ENCODE measurements at places on chromosomes 16 and 17.

DNA sequence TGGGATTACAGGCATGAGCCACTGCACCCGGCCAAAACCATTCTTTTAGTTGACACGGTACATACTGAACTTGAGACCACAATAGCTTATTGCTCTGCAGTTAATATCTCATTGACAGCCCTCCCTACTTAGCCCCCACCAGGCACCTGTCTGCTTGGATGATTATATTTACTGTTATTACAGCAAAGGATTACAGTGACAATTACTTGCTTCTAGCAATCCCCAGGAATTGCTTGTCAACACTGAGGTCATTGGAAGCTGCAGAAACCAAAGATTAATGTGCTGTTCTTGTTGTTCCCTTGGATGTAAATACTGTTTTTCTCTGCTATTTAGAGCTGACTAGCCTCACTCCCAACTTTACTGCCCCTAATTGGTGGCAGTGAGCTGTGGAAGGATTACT, 211.2 kb downstream of the LGALS9B start:
- no peak for DNase-seq

DNA sequence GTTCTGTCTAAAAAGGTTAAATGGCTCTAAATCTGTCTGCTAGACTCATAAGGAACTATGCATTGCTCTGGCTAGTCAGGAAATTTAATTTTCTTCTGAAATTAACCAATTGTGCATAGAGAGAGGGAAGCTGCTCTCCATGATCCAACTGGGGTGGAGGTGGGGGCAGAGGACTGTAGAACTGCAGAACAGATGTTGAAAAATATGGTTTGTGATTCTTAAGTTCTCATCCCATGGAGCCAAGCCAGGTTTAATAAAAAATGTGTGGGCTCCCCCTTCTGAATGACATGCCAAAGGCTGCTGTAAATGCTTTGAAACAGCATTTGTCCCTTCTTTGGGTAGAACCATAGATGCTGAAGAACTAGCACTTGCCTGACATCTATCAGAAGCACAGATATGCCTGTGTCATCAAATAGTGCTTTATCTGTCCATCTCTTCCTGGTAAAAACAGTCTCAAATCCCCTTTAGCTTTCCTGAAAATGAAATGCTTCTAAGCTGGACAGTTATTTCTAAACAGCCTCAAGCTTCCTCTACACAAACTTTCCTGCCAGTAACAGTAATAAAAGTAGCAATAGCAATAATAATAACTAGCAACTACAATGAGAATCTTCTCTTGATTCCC, 221.4 kb downstream of the CDH8 start:
- DNase-seq, result no peak

GRCh38 chr17:76734080-76734840, 2.9 kb downstream of the SRSF2 start:
- DNase-seq, result no peak

GRCh38 chr17:76935331-76935730, 67.1 kb downstream of the MGAT5B start:
- peak; percentile 49 for DNase-seq

DNA sequence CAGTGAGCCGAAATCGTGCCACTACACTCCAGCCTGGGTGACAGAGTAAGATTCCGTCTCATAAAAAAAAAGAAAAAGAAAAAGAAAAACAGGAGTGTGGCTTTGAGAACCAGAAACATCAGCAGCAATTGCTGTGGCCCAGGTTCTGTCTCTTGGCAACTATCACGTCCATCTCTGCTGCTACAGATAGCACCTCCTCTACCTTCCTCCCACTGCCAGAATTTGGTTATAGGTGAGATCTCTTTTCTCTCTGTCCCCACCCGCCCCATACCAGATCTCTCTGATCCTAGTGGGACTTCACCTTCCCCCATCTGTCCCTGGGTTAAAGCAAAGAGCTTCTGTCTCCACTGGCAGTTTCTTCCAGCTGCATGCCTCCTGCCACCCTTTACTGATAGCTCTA, 3.1 kb downstream of the TLCD2 start:
- no peak for DNase-seq

- DNase-seq, result no peak
These were observed 38.1 kb downstream of the CDRT15 start for GRCh38 chr17:14198575-14198974.

DNA sequence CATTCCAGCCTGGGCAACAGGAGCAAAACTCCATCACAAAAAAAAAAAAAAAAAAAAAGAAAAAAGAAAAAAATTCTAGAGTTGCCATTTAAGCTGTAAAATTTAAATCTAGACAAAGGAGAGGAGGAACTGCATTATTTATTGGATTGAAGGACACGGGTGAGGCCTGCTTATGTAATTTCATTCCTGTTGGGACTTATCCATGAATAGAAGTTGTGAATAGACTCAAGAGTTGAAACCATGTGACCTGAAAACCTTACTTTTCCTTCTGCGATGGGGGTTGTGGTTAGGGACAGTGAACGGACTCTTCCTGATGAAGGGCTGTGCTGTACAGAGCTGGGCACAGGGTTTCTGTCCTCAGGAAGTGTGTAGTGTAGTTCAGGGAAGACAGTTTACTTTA, 22.5 kb downstream of the BANP start:
- DNase-seq, result no peak

GRCh38 chr17:80991645-80992076, at the start of gene CHMP6:
CHMP6 (plus strand) TSS chr17:80991841; CDS start chr17:80991919, 78 bp downstream.
- peak; percentile 93 for DNase-seq

- DNase-seq, result peak; percentile 65
These were observed 56.4 kb downstream of the VMP1 start for GRCh38 chr17:59763861-59764260.

- DNase-seq, result peak; percentile 80
These were observed 241.1 kb downstream of the SOX9 start for GRCh38 chr17:72361892-72362291.

Measured in urothelium cell line (cell line).